WTC11 (cell line): ENCODE measurements at places on chromosomes 13 and 19. TPM values are rescaled to one million over a fixed set of nuclear protein-coding genes. Genes with fewer than 3 reads are reported as not detected.

GRCh38 chr19:11848200-11848593 is 329 bp upstream of the ZNF439 start:
- DNase-seq, result no peak
- peak overlapping the region; percentile 80 for H3K4me3 ChIP-seq
- H3K4me1 ChIP-seq, result peaks cover 24% of the 10 kb centered on the region
- H3K36me3 ChIP-seq, result peaks cover 14% of the 10 kb centered on the region
- H3K27ac ChIP-seq, result peak overlapping the region; percentile 47; the same call in 1 of the 2 replicates

GRCh38 chr13:46476174-46476573 is 76.8 kb upstream of the LRCH1 start:
- H3K4me1 ChIP-seq, result peaks cover 6% of the 10 kb centered on the region
- no peaks in the 10 kb centered on the region; the same call in 1 of the 2 replicates for H3K27me3 ChIP-seq
- H3K27ac ChIP-seq, result no peak overlapping the region
- H3K36me3 ChIP-seq, result no peaks in the 10 kb centered on the region

MUC16 gene
- total RNA-seq, result 0.04 to 0.09 TPM (median 0.07 TPM) in 3 replicates

- H3K4me1 ChIP-seq, result peaks cover 5% of the 10 kb centered on the region
- no peak overlapping the region for H3K4me3 ChIP-seq
- H3K27ac ChIP-seq, result no peak overlapping the region
- no peaks in the 10 kb centered on the region for H3K27me3 ChIP-seq
- no peaks in the 10 kb centered on the region for H3K36me3 ChIP-seq
Measured at GRCh38 chr13:47332149-47332548, 435.3 kb upstream of the HTR2A start.

GRCh38 chr13:28568286-28568685 is 73.4 kb upstream of the FLT1 start:
- H3K27ac ChIP-seq, result no peak overlapping the region
- H3K4me1 ChIP-seq, result peaks cover 26% of the 10 kb centered on the region
- DNase-seq, result no peak
- H3K36me3 ChIP-seq, result no peaks in the 10 kb centered on the region
